Renal cortex interstitium (tissue), 15 donors: ENCODE measurements at places on chromosomes 16 and 17. TPM values are rescaled to one million over a fixed set of nuclear protein-coding genes. Genes with fewer than 3 reads are reported as not detected.

- DNase-seq: no peak
Observed at GRCh38 chr17:48374650-48375230, 55.3 kb downstream of the SKAP1 start.

GRCh38 chr17:50209472-50210239, 8.2 kb upstream of the COL1A1 start:
- peak; percentile 90 for DNase-seq

The GAA gene
- 24.5 TPM for polyA plus RNA-seq

DNA sequence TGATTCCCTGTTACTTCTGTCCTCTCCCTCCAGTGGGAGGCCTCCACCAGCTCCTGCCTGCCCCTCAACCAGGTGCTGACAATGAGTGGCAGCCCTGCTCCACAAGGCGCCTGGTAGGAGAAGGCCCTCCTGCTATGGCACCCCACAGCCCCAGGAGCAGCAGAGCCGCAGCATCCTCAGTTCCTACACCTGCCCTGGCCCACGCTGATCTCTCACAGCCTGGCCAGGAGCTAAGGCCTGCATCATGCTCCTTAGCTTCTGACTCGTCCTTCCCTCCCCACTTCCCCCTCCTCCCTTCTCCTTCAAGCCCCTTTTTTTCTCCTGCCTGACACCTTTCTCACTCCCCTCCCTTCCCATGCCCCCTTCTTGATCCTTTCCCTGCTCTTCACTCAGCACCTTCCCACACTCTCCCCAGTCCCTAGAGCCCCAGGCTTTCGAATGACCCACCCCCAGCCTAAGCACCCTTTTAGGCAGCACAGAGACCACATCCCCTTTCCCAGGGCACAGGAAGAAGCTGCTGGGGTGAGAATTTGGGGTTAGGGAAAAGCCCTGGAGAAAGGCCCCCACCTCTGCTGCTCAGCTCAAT, 6.5 kb downstream of the PROCA1 start:
- DNase-seq: no peak

DNA sequence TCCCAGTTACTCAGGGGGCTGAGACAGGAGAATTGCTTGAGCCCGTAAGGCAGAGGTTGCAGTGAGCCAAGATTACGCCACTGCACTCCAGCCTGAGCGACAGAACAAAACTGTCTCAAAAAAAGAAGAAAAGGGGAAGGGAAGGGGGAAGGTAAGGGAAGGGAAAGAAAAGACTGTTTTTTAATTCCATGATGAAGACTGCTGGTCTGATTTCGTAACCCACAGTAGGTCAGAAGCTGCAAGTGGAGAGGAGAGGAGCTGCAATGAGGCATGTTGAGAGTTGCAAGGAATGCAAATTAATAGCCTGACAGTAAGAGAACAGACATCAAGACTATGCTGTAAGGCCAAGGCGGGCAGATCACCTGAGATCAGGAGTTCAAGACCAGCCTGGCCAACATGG, 33.3 kb downstream of the HELZ start:
- no peak for DNase-seq

The ASB16 gene
- polyA plus RNA-seq: 3.9 TPM

DNA sequence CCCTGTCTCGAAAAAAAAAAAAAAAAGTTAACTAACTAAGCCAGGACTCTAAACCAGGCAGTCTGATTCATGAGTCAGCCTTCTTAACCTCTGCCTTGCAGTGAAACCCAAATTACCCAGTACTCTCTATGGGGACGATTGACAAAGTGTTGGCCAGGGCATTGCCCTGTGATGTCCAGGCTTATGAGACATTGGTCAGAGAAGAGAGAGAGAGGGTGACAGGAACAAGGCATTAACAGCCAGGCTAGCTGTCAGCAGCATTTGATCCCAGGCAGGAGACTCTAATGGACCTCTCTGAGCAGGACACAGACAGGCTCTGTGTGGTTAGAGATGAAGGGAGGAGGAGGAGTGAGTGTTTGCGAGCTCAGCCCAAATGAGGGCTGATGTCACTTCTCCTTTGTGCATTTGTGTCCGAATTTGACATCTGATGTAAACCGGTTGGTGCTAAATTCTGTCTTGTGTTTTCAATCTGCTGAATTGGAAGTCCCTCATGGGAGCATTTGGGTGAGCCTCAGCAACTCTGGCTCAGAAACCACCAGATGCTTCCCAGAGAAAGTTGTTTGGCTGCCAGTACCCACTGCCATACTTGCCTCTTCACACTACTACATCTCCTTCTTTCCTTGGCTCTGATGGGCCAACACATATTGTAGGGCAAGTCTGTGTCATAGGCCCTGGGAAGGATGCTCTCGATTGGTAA, 4.3 kb upstream of the MYL4 start:
- DNase-seq: no peak

- no peak for DNase-seq
Observed at GRCh38 chr16:18816286-18816685, 14.9 kb upstream of the ARL6IP1 start.

GRCh38 chr16:81755915-81756614, 23.0 kb upstream of the PLCG2 start:
- DNase-seq: no peak

DNA sequence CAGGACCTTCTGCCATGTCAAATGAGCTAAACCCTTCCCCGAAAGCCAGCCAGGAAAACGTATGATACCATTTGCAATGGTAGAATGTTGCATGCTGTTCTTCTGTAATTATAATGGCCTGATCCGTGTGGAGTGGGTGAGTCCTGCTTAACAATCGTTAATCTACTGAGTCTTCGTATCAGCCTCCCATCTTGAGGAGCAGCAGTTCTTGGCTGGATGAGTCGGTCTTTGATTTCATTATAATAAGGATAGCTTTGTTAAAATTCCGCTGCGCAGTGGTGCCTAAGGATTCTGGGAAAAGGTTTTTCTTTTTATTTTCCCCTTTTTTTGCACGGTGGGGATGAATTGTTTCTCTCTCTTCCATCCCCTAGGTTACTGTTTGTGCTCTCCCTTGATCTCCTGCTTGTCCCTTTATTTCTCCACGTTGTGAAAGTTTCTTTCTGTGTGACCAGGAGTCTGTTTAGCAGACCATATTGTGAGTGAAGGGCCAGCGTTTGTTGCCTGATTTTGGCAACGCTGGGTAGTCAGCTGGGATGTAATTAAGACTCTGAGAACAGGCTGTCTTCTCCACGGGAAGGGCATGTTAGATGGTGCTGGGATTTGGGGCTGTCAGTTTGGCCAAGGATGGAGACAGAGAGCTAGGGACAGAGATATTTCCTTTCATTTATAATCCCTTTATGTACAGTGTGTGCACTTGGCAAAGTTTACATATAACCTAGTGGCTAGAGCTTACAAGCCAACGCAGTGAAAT, 263.0 kb downstream of the FTO start:
- DNase-seq: no peak

The GUCY2D gene
- 0.78 TPM for polyA plus RNA-seq

The SLC6A2 gene
- 0.17 TPM for polyA plus RNA-seq

DNA sequence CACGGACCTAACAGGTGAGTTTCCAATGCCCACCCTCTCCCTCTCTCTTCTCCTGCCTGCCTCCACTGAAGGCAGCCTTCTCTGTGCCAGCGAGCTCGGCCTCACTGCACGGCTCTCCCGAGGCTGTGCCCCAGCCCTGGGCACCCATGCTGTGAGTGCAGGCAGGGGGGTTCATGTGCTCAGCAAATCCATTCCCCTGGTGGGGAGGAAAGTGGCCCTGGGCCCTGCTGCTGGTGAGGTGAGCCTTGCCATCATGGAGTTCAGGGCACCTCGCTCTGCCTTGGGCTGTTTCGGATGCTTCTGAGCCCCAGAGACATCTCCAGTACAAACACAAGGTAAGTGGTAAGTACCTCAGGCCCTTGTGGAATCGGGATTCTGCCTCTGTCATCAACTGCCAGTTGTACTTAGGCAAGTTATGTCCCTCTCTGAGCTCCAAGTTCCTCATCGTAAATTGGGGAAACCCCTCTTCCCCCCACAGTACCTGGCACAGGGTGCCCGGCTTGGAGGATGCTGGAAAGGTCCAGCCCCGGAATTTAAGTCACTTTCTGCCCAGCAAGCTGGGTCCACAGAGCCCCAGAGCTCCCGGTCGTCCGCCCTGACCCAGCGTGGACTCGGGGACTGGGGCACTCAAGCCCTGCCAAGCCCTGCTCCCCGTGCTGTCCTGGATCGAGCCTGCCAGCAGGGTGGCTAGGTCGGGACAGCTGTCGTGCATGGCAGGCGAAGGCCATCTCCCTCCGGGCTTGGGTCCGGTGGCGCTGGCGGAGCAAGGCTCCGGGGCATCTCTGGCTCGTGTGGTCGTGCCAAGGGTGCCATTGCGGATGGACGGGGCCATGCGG, 684 bp upstream of the NUDT16L1 start:
- DNase-seq: no peak

The B9D1 gene
- 48.8 TPM for polyA plus RNA-seq

DNA sequence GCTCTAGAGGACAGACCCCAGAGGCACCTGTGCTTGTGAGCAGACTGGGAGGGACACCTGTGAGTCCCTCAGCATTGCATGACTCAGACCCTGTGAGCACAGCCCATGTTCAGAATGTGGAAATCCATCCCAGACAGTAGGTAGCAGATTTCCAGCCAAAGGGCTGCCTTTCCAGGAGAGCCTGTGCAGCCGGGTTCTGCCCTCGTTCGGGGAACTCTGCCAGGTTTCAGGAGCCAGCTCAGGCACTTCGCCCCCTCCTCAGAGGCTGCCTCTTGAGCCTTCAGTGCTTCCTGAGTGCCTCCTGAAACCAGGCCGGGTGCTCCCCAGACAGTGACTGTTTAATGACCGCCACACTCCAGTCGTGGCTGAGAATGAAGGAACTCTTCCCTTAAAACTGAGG, 23.3 kb upstream of the SDR42E2 start:
- no peak for DNase-seq

- DNase-seq: no peak
Observed at GRCh38 chr16:20079106-20079505, 5.4 kb upstream of the GPR139 start.

DNA sequence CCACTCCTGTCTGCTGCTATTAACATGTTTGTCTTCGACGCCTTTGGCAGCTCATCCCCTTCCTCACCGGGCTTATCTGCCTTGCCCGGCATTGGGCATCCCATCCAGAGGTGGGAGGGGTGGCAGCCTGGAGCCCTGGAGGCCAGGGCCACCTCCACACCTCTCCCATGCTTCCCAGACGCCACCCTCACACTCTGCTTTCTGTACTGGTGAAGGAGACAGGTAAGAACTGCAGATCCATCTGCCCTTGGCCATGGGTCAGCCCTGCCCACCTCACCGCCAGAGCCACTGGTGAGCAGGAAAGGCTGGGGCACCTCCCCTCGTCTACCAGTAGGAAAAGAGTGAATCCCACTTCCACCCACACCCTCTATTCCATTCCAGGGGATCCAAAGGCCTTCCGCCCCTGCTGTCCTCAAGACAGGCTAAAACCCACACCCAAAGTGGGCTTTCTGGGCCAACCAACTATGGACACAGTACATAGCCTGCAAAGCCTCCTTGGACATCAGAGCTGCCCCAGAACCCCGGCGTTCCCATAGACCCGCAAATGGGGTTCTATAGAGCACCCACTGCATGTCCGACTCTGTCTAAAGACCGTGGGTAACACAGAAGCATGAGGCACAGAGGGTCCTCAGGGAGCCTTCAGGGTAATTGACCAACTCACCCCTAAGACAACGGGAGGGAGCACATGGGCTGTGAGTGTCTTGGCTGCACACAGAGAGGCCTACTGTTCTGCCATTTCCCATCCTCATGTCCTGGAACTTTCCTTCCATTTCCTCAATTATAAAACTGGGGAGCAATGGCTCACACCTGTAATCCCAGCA, 23.4 kb upstream of the RBFOX3 start:
- no peak for DNase-seq

GRCh38 chr17:55478971-55479370, 32.3 kb downstream of the SMIM36 start:
- no peak for DNase-seq

DNA sequence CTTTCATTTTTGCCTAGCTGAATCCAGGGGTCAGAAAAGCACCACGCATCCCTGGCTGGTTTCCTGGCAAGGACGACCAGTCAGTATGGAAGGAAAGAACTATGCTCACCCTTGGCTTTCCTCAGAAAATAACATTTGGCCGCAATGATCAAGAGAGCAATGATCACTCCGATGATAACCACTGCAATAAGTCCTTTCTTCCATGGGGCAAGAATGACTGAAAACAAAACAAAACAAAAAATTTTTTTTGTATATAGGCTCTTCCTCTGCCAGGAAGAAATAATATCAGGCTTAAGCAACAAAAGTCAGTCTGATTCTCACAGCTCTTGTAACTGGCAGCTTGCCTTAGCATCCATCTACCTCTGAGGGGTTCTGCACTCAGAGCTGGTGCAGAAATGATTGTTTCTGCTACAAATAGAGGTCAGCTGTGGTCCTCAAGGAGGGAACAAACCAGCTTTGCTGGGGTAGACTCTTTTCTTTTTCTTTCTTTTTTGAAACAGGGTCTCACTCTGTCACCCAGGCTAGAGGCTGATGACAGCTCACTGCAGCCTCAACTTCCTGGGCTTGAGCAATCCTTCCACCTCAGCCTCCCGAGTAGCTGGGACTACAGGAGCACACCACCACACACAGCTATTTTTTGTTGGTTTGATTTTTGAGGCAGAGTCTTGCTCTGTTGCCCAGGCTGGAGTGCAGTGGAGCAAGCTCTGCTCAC, 35.7 kb downstream of the PECAM1 start:
- DNase-seq: no peak

- DNase-seq: no peak
Observed at GRCh38 chr16:89785523-89786155, 30.8 kb downstream of the FANCA start.

- DNase-seq: no peak
Observed at GRCh38 chr16:18048853-18049546, 287.5 kb downstream of the NPIPA8 start.
